ENCODE measurements at places on chromosomes 4 and X.
A peak's percentile ranks its signal among the peaks of the same experiment; 100 is the strongest.

GRCh38 chr4:147533331-147533730 lies 52.4 kb downstream of the EDNRA start:
- no peak for DNase-seq

- no peak for DNase-seq
These were observed 8.0 kb downstream of the MAN2B2 start for GRCh38 chr4:6582889-6583490.

DNA sequence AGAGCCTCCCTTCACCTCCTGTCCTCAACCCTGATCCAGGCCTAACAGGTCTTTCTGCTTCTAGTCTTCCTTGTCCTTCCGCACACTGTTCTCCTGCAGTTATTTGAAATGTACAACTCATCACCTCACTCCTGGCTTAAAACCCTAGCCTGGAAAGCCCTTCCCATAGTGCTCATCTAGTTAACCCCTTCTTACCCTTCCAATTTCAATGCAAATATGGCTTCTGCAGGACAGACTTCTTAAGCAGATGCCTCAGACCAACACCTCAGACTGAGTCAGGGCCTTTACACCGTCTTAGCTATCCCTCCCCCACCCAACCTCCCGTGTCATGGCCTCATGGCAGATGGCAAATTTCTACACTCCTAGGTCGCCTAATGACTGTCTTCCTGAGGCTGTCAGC lies 130.4 kb downstream of the BCOR start:
- DNase-seq, result no peak

DNA sequence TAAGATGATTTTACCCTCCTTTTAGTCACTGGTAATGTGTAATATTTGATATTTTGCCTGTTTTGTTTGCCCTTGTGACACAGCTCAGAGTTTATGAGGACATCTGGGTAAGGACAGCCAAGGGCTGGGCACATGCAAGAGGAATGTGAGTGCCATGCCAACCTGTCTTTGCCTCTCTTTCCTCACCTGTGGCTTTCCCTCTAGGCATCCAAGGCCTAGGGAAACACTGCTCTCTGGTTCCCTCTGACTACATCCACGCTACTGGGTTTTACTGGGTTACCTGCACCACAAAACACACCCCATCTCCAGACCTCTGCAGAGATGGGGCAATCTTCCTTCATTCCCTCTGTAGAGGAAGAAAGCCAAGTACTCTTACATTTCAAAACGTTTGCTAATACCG lies 7.7 kb downstream of the HPGDS start:
- DNase-seq, result no peak

GRCh38 chrX:118423558-118423957 lies 72.1 kb upstream of the DOCK11 start:
- DNase-seq, result no peak

- no peak for DNase-seq
These were observed 63.7 kb downstream of the ADAMTS3 start for GRCh38 chr4:72505314-72505744.

DNA sequence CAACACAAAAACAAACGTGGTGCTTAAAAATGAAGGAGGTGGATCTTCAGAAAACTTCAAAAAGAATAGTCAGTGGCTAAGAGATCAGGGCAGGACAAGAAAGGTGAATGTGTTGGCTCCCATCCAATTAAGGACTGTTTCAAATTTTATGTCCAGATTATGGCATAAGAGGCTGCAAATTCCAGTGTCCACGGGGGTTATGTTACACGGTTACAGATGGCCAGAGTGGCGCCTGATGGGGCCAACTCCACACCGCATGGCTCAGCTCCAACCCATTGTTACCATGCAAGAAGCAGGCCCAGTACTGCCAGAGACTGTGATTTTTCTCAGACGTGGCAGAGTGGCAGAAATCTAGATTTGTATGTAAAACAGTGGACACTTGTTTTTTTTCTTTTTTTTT lies 168.4 kb upstream of the TENM3 start:
- DNase-seq, result no peak

GRCh38 chrX:107507744-107508117 lies 58.3 kb downstream of the FRMPD3 start:
- no peak for DNase-seq

GRCh38 chrX:74023203-74023602 lies 280.8 kb upstream of the ZCCHC13 start:
- DNase-seq, result no peak

- no peak for DNase-seq
These were observed 362.5 kb upstream of the TRAM1L1 start for GRCh38 chr4:117447925-117448324.

- no peak for DNase-seq
These were observed 1149.2 kb downstream of the PCDH18 start for GRCh38 chr4:136383082-136383481.

DNA sequence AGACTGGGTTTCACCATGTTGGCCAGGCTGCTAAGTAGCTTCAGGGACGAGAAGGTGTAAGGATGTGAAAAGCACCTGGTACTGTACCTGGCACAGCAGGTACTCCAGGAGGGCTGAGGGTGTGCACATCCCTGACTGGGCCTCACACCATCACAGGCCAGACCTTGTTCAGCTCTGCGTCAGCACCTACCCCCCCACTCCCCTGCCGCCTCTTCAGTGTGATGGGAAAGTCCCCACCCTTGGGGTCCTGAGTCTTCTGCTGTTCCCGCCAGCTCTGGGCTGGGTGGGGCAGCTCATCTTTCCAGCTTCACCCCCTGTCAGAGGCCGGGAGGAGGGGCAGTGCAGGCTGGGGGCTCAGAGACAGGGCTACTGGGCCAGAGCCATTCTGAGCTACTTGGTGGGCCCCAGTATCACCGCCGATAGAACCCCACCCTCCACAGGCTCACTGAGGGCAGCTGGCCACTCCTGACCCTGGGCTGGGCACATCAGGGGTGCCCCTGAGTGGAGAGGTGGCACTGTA lies 6.7 kb upstream of the SH3BP2 start:
- peak; percentile 89 for DNase-seq

GRCh38 chr4:116839826-116840225 lies 245.6 kb downstream of the TRAM1L1 start:
- DNase-seq, result no peak

DNA sequence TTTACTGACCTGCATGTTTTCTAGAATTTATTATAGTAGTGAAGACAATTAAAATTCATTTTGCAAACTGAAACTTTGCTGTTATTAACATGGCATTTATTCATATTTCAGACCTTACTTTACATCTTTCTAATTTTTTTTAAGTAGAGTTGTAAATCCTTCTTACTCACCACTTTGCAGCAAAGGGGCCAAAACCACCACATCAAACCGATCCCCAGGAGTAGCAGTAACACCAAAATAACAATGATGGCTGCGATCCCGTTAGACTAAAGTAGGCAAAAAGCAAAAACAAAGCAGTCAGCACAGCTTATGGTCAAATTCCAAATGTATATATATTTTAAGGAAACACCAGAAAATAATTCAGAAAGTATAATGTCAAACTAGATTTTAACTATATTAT lies 64.7 kb downstream of the ANTXR2 start:
- DNase-seq, result no peak

DNA sequence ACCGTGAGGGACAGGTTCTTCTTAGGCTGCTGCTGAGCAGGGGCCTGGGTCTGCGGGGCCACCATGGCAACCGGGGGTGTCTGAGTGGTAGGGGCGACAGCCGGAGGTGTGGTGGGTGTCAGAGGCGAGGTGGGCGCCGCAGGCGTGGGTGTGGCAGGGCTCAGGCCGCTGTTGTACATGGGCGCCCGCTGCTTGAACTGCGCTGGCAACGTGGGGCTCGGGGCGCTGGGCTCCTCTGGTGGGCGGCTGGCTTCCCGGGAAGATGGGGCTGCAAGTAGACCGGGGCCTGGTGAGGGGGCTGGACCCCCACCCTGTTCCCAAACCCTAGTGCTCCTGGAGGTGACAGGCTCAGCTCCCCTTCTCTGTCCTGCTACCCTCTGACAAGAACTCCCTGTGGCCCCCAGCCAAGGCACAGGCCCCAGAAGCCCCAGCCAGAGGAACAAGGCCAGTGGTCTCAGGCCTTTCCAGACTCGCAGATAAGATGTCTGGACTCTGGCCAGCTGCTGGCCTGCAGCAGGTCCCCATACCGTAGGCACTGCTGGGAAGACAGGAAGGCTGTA lies 24.8 kb downstream of the NELFA start:
- no peak for DNase-seq

DNA sequence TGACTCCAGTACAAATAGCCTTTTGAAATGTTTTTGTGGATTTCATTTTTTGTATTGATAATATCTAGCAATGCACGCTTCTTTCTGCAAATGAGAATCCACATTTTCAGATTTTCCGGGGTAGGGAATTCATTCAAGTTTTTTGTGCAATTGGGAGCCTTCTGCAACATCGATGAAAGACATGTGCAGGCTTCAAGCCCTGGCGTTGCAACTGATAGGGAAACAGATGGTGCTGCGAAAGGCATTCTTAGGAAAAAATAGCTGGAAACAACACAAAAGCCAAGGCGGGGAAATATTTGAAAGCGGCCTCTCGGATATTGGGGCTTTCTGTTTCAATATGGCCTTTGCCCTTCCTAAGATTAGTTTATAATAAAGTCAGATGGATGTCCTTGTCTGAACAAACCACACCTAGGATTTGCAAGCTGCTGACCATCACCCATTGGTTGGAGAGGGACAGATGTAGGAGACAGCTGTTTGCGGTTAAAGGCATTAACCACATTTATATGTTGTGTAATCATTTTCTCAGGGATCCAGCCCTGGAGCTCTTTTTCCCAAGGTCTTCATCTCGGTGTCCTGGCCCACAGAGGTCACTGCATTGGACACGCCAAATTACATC lies 136.5 kb downstream of the PRKX start:
- no peak for DNase-seq

- DNase-seq, result peak; percentile 2
These were observed 48.0 kb upstream of the HDAC8 start for GRCh38 chrX:72620550-72621145.

DNA sequence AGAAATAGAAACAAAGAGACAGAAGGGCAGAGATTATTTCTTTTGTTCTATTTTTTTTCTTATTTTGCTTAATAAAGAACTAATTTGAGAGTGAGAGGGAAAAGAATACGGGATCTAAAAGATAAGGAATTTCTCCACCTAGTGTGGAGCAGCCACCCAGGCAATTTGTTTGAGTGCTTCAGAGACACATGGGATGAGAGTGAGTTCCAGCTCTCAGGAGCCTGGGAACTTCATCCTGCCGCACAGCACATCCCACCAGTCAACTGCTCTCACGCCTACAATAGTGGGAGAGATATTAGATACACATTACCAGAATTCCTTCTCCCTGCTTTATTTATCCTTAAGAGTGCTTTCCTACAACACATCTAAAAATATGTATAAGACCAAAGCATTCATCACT lies 946.4 kb downstream of the PDHA2 start:
- no peak for DNase-seq

GRCh38 chr4:144547678-144548298 lies 98.2 kb upstream of the HHIP start:
- DNase-seq, result no peak

GRCh38 chrX:18649498-18649951 lies 22.4 kb downstream of the RS1 start:
- DNase-seq, result no peak

- no peak for DNase-seq
These were observed 46.0 kb upstream of the SMAD1 start for GRCh38 chr4:145435646-145436045.

DNA sequence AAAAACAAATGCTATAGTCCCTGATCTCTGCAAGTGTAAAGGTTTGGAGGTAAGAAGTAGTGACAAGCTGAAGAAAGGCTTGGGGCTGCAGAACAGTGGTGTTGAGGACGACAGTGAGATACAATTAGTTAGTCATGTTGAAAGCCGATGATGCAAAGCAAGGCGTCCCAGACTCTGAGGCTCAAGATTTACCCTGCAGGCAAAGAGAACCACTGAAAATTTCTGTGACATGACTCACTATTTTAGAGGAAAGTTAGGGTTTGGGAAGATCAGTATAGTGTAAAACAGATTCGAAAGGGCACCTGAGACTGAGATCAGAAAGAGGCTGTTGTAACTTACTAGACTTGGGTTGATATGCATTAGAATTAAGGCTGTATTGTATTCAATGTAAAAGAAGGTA lies 281.3 kb upstream of the FTHL17 start:
- DNase-seq, result no peak

- no peak for DNase-seq
These were observed 208.6 kb upstream of the SFRP2 start for GRCh38 chr4:153997516-153997915.

- DNase-seq, result no peak
These were observed 569 bp downstream of the RPS3A start for GRCh38 chr4:151099976-151100417.

GRCh38 chrX:82070948-82071347 lies 869.0 kb downstream of the SH3BGRL start:
- no peak for DNase-seq

DNA sequence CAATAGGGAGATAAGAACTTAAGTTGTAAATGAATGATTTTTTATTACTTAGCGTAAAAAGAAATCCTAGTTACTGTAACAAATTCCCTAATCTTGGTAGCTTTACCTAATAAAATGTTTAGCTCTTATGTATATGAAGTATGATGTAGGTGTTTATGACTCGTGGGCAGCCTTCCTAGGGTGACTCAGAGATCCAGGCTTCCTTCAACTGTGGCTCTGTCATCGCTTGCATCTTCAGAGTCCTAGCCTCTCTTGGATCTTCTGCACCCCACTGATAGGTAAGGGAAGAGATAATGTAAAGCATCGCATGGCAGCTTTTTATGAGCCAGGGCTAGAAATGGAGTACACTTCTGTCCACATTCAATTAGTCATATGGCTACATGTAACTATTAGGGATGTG lies 165.6 kb upstream of the GLRA2 start:
- no peak for DNase-seq

- no peak for DNase-seq
These were observed 17.1 kb upstream of the GPRIN3 start for GRCh38 chr4:89324671-89325070.

DNA sequence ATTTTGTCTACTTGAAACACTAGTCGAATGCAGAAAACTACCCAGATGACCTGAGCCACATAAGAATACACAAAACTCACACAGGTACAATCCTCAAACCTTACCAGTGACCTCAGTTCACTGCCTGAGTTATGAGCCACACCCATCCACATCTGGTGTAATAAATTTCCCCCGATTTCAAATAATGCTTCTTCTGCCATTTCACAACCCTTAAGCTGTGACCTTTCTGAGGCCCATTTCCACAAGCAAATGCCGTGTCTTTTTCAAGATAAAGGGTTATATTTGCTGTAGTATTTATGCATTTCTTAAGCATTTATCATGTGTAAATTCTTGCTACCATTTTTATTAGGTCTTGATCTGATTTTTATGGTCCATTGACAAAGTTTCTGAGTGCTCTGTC lies 1.8 kb upstream of the ARHGEF38 start:
- DNase-seq, result no peak

- no peak for DNase-seq
These were observed 89.9 kb upstream of the DHX15 start for GRCh38 chr4:24674279-24674678.

DNA sequence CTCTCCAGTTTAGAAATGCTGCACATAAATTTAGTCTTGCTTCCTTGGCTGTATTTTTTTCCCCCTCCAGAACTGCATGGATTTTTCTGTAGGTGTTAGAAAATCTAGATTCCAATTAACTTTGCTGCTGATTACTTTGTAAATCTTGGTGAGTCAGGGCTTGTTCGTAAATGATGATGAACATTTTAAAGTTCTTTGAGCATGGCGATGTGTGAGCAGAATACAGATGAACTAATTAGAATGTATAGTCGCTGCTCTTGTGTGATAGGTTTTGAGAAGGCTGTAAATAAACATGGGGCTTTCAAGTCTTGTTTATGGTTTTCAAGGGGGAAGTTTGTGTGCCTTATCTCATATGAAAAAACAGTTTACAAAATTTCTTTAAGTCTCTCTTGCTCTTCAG lies 23.3 kb downstream of the LIMCH1 start:
- DNase-seq, result no peak
